Hematopoietic multipotent progenitor cell (in vitro differentiated cells): ENCODE measurements at places on chromosomes 4 and X.

- DNase-seq = no peak
These were observed 275.5 kb downstream of the RAB28 start for GRCh38 chr4:13208558-13209193.

DNA sequence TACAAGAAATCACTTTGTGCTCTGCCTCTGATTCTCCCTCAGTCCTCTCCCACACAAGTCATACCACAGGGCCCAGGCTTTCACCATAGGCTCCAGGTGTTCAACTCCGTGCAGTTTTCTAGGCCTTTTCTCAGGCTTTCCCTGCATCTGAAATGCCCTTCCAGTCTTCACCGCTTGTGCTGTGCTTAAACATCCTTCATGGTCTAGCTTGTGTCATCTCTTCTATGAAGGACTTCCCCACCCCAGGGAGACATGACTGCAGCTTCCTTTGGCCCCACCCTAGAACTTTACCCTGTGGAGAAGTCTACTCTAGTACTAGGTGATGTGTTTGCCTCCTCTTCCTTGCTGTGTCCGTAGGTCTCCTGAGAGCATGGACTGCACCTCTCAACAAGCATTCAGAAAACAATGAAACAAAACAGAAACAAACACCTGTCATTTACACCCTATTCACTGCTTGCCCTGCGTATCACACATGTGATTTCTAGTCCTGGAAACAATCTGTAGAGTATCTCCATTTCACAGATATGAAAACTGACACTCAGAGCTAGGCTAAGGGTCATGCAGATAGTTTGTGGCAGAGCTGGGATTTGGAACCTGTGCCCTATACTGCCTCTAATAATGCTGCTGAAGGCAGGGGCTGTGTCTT, 22.7 kb upstream of the LEF1 start:
- DNase-seq = no peak

DNA sequence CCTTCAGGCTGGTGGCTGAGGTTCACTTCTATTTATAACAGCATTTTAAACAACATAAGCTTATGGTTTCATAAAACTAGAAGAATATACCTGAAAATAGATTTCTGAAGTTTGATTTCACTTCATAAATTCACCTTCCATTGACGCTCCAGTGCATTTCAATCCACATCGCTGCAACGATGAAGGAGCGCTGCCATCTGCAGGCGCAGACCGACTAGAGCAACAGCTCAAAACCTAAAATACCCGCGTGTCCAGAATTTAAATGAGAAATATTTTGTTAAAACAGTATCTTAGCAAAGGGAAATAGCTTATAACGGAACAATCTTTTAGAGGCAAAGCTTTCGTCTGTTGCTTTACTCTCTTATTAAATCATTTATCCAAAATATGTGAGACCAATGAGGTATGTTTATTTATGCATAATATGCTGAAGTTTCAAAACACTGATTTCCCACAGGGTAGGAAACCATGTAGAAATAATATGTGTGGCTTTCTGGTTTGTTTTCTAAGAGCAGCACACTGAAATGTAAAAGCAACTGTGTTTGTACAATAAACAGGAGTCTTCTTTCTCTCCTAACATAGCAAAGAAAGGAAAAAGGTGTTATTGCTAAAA, 816.4 kb upstream of the FRG1 start:
- peak; percentile 30 for DNase-seq

DNA sequence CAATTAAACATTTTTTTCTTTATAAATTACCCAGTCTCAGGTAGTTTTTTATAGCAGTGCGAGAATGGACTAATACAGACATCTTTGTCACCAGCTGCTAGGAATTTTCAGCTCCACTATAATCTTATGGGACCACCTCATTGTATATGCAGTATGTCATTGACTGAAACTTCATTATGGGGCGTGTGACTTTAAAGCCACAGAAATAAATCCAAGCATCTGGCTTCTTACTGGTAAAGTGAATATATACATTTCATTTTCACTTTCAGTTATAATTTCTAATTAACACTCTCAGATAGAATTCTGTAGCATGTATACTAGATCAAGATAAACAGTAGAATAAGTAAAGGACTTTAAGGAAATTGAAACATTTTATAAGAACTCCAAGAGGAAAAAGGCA, 21.9 kb downstream of the IL15 start:
- DNase-seq = no peak

- no peak for DNase-seq
These were observed 41.1 kb downstream of the PJA1 start for GRCh38 chrX:69124108-69124507.

- DNase-seq = peak; percentile 18
These were observed 449 bp downstream of the FBXL5 start for GRCh38 chr4:15654593-15655222.

- DNase-seq = no peak
These were observed 4.1 kb downstream of the ARMCX2 start for GRCh38 chrX:101655534-101655933.

DNA sequence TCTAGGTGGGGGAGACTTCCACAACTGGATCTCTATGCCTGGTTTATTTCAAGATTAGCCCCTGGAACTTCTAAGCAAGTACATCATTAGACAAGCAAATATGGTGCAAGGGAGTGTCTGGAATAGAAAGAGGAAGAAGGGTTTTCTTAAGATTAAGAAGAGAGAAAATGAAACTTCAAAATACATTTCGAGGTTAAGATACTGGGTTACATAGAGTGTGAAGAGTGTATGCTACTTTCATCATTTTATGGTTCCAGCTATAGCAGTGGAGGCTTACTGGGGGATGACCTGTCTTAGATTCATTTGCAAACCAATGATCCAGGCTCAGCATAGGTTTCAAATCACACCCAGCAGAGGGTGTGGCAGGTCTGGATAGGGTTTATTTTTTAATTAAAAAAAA, 144.4 kb upstream of the GATB start:
- DNase-seq = no peak

DNA sequence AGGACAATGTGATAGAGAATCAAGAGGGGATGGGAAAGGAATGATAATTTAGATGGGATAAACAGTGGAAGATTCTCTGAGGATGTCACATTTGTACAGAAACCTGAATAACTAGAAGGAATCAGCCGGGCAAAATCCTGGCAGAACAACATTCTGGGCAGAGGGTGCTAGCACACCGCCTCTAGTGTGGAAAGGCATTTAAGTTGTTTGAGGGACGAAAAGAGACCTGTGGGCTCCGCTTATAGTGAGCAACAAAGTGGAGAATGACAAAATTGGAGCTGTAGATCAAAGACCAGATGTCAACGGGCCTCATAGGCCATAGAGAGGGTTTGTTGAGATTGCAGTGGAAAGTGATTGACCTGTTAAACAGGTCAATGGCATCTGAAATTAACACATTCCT, 596.0 kb upstream of the SLIT2 start:
- DNase-seq = no peak

GRCh38 chr4:22014222-22014741, 65.7 kb upstream of the KCNIP4 start:
- DNase-seq = no peak

- DNase-seq = no peak
These were observed 521.6 kb upstream of the SLIT2 start for GRCh38 chr4:19729886-19730651.

DNA sequence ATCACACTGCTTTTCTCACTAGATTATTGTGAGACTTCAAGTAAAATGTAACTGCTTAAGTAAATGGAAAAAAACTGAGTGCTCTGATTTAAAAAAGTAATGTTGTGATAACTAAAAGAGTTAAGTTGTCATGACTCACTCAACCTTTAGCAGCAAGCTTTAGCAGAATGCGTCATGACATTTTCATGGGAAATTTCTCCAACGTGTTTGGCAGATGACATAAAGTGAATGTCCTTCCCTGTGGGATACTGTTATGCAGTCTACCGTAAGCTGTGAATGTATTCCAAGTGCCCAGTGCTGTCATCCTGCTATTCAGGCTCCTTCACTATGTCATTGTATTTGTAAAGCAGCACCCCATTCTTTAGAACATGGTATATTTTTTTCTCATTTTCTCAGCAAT, 136.2 kb downstream of the CPXCR1 start:
- DNase-seq = no peak

- no peak for DNase-seq
These were observed 1055.2 kb downstream of the STIM2 start for GRCh38 chr4:27915822-27916221.

GRCh38 chr4:138945401-138945800, 70.2 kb upstream of the NOCT start:
- no peak for DNase-seq

- DNase-seq = peak; percentile 41
These were observed 1.2 kb downstream of the WDR44 start for GRCh38 chrX:118347131-118347530.

DNA sequence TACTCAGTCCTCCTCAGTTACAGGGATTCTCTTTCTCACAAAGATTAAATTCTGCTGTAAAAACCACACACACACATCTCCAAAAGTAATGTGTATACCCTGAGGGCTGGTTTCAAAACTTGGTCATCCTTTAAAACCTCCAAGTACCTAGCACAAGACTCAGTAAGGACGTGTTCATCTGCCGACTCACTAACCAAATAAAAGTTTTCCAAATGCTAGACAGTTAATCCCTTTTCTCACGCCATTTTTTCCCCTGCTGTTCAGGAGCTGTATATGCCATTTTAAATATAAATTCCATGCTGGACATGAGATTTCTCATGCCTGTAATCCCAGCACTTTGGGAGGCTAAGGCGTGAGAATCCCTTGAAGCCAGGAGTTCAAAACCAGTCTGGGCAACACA, 3.9 kb upstream of the SAT1 start:
- DNase-seq = no peak

DNA sequence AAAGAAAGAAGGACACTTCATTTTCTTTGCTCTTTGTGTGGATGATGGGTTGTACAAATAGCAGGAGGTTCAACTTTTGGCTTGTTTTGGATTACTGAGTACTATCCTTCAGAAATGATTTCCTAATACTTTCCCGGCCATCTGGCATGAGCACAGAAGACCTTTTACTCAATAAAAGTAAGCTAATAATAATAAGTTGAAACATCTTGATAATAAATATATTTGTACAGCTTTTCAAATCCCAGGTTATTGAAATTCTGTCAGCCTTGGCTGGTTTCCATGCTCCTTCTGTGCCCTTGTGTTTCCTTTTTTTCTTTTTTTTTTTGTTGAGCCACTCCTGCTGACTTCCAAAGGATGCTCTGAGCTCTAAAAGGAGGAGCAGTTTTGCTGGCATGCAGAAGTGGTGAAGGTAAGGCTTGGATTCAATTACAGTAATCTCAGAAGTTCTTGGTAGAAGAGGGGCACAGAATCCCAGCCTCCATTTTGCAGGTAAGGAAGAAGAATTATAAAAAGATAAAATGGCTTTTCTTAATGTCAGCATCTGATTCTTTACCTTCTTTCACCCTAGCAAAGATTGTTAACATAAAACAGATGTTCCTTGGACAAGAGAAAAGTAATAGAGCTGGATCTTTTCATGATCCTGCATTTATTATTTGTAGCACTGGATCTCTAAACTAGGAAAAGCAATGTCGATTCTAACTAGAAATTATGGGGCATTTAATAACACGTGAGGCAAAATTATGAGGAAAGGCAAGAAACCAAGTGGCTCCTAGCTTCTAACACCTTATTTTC, 31.9 kb downstream of the REPS2 start:
- no peak for DNase-seq

DNA sequence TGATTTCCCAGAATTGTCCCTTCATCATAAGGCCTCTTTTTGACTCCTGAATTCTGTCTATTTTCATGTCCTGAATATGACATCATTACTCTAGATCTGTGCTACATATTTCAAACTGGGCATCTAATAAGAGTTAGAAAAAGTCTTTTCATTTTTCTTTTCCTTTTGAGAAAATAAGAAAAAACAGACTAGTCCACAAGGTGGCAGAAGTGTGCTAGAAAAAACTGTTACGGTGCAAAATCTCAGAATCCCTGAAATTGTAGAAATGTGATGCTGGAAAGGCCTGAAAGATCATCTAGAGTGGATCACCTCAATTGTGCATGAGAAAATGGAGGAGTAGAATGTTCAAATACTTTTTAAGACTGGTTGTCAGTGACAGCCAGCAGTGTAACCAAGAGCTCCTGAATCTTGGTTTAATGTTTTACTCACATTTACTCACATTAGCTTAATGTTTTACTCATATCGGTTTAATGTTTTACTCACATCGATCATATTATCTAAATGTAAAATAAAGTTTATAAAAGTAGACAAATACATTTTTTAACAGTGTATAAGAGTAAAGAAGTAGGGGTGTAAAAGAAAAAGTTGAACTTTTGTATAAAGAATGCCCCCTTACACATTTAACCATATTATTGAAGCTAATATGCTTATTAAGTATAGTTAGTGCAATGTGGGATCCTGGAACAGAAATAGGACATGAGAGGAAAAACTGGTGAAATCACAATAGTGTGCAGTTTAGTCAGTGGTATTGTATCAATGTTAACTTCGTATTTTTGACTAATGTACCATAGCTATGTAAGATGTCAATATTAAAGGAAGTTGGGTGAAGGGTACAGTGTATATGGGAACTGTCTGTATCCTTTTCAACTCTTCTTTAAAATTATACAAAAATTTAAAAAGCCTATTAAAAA, 15.2 kb downstream of the ASB11 start:
- peak; percentile 39 for DNase-seq
